ENCODE measurements at places on chromosomes 3 and 15.

GRCh38 chr3:127180859-127181258 is 12.1 kb upstream of the PRR23E start:
- no peak for DNase-seq

- DNase-seq: no peak
Measured at GRCh38 chr15:45660231-45660979, 25.6 kb downstream of the SQOR start.

GRCh38 chr3:172339892-172340291 is 108.4 kb downstream of the GHSR start:
- DNase-seq: no peak

DNA sequence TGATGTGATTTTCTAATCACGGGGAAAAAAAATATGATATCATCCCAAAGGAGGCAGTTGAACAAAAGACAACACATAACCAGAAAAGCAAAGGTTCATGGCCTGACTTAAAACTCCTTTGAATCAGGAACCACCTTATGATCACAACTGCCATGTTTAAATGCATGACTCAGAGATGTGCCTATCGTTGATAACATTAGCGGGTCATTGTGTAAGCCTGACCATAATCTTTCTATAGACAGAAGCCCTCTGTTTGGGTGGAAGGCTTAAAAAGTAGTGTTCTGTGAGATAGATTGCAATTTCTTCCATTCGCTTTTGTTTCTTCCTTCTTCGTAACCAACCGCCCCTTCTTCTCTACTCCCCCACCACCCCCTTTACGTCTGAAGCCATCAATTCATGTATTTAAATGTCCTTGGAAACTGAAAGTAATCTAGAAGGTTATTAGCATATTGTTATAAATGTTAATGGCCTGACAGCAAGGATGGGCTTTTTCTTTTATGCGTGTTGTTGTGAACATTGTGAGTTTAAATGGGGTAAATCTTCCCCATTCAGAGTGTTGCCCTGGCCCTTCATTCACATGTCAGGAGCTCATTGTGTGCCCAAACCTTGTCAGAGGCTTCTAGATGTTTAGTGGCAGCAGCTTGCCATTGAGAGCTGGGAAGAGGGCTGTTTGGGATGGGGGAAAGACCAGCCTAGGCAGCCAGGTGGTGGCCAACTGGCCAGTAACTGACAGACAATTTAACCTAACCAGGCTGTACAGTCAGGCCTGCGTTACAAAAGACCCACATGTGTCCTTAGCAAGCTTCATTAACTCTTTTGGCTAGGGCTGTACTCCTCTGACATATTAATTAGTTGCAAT is 64.5 kb downstream of the EPHA3 start:
- peak; percentile 54 for DNase-seq

- DNase-seq: no peak
Measured at GRCh38 chr3:177714945-177715344, 517.7 kb upstream of the TBL1XR1 start.

DNA sequence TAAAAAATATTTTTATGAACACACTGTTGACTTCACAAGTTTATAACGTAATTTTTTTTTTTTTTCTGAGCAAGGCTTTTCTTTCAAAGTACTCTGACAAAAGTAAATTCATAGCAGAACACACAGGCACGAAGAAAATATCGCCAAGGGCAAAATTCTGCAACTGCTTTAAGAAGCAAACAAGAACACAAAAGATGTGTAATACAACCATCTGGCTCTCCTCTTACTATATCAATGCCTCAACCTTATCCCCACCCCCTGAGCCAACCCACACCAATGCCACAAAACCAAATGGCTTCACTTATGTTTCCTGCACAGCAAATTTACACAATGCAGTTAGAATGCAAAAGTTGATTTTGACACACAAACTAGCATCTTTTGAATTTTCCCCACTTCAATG is 274.2 kb downstream of the FOXP1 start:
- no peak for DNase-seq

GRCh38 chr3:130941793-130942192 is 47.9 kb downstream of the ATP2C1 start:
- DNase-seq: no peak

- no peak for DNase-seq
Measured at GRCh38 chr15:91857772-91858171, 4.3 kb downstream of the SLCO3A1 start.

All from retina (tissue), 1 donor.